Omental fat pad (tissue), 4 donors: ENCODE measurements at places on chromosomes 7 and 10.

- DNase-seq: no peak
Observed at GRCh38 chr7:146346096-146346495, 229.5 kb downstream of the CNTNAP2 start.

DNA sequence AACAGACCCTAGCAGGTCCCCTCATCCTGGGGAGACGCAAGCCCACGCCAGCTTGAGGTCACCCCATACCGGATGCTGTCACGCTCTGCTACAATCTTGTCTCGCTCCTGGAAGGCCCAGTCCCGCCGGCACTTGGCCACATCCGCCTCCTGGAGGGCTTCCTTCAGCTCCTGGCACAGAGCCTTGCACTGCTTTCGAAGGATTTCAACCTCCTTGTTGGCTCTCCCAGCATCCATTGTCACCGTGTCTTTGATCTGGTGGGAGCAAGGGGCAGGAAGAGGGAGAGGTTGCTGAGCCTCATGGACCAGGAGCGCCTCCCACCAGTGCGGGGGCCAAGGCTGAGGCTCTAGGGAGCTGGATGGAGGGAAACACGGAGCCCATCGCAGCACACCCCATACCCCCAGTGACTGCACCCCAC, 90.9 kb downstream of the DLG5 start:
- DNase-seq: no peak

DNA sequence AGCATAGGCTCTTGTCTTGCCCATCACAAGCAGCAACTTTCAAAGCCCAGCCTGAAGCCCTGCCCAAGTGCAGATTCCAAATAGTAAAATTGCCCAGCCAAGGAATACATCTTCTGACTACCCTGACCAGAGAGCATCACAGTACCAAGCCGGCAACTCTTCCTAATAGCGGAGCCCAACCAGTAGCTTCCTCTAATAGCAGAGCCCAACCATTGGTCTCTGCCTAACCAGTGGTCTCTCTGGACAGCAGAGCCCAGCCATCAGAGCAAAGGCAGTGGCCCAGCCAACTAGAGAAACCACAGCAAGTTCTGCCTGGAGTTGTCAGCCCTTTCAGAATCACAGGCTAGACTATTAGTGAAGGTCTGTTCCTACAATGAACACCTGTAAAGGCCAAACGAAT, 285.6 kb downstream of the HGF start:
- DNase-seq: no peak

- no peak for DNase-seq
Observed at GRCh38 chr10:15606377-15606776, 113.3 kb downstream of the ITGA8 start.

GRCh38 chr7:95863-96260, 96.5 kb upstream of the FAM20C start:
- DNase-seq: no peak

- no peak for DNase-seq
Observed at GRCh38 chr10:3902054-3902808, 117.2 kb upstream of the KLF6 start.

GRCh38 chr7:18278316-18278715, 217.2 kb upstream of the HDAC9 start:
- no peak for DNase-seq
